Thoracic aorta (tissue), 2 donors: ENCODE measurements at places on chromosomes 13 and 19.

DNA sequence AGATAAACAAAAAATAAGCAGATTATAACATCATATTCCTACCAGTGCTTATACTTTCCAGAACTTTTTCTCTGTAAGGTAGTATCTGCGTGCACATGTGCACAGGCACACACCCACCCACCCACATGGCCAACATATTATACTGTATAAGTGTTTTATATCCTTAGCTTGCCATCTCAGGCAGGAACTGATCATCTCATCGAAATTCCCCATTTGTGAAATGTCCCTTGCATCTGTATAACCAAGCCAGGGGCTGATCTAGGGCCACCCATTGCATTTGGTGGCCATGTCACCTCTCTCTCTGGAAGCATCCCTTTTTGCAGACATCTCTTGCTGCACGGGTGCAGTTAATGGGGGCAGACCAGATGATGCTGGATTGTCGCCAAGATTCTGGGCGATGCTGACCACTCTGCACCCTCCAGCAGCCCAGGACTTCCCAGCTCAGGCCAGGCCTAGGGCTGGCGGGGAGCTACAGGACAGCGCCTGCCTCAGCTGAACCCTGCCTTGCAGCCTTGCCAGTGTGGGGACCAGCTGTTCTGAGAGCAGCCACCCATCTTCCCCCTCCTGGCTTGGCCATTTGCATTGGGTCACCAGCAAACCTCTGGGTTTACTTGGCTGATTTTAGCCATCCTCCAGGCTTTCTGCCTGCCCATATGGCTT, 95.9 kb downstream of the SLC7A1 start:
- DNase-seq, result no peak

DNA sequence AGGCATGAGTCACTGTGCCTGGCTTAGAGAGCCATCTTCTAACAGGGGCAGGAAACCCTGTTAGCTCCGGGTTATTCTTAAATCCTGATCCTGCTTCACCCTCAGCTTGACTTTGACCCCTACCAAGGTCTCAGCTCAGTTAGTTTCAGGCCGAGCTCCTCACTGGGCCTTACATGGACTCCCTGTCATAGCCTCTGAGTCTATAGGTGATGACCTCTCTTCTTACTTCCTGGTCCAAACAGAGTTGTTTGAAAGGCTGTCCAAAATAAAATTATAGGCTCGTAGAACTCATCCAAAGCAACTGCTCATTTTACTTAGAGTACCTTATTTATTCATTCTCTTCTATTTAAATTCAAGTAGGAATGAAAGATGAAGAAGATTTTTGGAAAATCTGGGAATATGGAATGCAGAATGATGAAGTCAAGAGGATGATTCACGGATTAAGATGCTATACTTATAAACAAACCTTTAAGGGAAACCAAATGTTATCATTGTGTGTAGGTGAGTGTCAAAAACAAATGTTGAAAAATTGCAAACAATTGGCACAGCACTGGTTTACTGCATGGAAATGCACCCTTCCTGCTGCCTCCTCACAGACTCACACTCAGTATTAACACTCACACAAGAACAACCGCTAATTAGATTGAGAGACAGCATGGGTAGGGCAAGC, 174.1 kb downstream of the RGCC start:
- DNase-seq, result no peak

GRCh38 chr19:15779756-15780476, 7.5 kb upstream of the OR10H5 start:
- peak; percentile 21 for DNase-seq

- DNase-seq, result no peak
Measured at GRCh38 chr19:10797541-10798256, 38.3 kb downstream of the TMED1 start.

DNA sequence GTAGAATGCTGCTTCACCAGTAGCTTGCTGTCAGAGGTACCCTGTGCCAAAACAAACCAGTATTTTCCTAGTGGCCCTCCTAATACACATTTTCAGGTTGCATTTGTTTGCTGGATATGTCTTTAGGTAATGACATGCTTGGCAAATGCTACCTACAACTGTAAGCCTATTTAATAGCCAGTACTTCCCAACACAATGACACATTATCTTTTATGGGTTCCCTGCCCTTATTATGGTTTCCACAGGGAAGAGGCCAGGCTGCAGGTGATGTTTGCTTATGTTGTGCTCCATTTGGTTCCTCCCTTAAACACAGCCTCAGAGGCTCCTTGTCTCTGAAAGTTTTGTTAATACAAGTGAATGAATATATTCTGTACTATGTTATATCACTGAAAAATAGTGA, 24.7 kb downstream of the FRY start:
- DNase-seq, result no peak

DNA sequence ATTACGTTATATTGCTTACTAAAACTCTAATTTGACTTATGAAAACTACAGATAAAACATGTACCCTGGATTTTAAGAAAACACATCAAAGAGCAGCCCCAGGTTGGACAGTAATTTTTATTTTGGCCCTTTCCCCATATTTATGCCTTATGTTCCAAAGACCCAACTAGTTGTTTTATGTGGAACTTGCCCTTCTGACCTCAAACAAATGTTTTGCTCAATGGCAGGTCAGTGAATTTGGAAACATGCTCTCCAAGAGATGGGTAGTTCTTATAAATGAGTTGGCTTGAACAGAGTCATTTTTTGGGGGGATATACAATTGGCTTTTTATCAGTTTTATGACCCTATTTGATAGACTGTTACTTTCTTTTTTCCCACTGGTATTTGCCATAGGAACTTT, 360.0 kb downstream of the HS6ST3 start:
- DNase-seq, result no peak

- DNase-seq, result no peak
Measured at GRCh38 chr19:11261431-11261970, 823 bp downstream of the DOCK6 start.

GRCh38 chr19:22607653-22608430, 26.3 kb upstream of the ZNF492 start:
- no peak for DNase-seq

- no peak for DNase-seq
Measured at GRCh38 chr13:99977334-99977911, 4.2 kb upstream of the ZIC2 start.

DNA sequence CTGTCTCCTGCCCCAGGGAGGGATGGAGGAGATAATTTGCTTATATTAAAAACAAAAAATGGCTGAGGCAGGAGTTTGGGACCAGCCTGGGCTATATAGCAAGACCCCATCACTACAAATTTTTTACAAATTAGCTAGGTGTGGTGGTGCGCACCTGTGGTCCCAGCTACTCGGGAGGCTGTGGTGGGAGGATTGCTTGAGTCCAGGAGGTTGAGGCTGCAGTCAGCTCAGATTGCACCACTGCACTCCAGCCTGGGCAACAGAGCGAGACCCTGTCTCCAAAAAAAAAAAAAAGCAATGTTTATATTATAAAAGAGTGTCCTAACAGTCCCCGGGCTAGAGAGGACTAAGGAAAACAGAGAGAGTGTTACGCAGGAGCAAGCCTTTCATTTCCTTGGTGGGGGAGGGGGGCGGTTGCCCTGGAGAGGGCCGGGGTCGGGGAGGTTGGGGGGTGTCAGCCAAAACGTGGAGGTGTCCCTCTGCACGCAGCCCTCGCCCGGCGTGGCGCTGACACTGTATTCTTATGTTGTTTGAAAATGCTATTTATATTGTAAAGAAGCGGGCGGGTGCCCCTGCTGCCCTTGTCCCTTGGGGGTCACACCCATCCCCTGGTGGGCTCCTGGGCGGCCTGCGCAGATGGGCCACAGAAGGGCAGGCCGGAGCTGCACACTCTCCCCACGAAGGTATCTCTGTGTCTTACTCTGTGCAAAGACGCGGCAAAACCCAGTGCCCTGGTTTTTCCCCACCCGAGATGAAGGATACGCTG, 184.0 kb downstream of the KDM4B start:
- DNase-seq, result no peak

GRCh38 chr13:112779856-112780604, 90.2 kb downstream of the ATP11A start:
- DNase-seq, result no peak

- no peak for DNase-seq
Measured at GRCh38 chr13:20848944-20849343, 53.6 kb downstream of the XPO4 start.

DNA sequence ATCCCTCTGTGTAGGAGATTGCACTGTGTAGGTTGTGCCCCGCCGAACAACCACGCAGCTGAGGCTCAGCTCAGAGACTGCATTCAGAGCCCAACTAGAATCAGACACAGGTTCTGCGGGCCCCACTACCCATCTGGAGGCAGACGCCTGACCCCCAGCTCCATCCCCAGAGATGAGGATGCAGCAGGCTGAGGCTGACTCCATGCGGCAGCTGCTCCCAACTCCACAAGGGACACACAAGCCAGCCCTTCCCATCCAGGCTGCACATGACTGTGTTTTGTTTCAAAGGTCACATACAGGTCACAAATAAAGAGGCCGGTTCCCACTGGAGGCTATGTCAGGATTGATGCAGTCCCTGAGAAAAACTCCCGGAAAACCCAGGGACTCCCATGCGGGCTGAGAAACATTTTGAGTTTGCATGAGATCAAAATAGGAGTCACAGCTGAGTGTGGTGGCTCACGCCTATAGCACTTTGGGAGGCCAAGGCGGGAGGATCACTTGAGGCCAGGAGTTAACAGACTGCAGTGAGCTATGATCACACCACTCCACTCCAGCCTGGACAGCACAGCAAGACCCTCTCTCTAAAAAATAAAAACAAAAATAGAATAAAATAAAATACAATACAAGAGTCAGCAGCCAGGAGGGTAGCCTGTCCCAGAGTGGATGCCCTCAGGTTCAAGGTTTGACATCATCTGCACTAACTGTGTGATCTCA, 14.0 kb downstream of the ELL start:
- DNase-seq, result no peak

DNA sequence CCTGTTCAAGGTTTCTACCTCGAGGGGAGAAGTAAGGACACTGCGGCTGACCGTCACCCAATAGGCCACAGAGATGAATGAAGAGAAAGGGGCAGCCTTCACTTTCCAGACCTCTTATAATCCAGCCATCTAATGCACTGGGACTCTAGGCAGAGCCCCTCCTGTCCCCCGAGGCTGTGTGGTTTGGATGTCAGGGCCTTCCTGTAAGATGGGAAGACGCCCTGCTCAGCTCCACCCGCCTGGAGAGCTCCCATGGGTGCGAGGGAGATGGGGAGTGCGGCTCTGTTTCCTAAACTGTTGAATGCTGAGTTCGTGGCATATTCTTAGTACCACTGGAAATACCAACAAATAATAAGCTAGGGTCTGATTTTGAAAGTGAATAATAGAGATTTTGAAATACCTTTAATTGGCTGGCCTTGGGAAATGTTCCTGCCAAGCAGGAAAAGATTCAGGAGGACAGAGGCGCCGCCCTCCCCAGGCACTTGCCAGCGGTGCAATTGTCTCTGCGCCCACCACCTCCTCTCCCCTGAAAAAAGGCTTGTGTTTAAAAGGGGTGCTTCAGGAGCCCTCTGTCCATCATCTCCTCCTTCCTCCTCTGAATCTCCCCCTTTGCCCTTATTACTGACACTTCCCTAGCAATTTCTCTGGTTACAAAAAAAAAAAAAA, 85.4 kb upstream of the GPR183 start:
- DNase-seq, result no peak

DNA sequence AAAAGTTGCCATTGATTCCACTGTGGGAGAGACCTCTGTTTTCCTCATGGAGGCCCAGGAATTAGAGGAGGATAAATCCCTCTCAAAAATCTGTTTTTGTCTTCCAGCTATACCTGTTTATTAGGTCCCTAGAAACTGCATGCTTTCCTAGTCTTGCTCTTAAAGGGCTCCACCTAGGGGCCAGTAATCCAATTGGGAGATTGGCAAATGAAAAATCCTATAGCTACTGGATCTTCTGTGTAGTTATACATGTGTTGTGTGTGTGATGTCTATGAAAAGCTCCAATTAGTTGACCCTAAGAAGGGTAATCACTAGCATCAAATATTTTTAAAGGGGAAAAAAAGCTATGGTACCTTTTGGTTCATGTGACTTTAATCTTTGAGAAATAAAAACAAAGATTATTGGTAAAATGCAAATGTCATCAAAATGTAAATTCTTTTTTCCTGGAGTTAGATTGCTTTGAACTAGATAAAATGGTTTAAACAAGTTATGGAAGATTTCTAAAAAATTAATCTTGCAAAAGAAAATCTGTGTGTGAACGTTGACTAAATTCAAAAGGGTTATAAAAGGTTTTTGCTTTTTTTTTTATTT, 63.4 kb upstream of the C1QTNF9B start:
- DNase-seq, result no peak

DNA sequence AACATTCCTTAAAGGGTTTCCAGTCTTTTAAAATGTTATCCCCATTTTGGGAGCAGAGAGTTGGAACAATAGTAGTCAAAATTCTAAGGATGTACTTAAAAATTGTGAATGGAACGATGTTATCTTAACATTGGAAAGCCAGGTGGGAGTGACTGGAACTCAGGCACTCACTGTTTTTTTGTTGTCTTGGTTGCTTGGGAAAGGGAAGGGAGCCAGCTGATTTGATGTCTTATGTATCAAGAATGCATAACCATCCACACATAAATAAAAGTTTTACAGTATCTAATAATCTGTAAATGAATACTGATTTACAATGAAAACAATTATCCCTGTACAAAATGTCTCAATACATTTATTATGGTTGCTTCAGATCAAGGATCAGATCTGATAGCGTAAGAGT, 88.7 kb downstream of the SLC10A2 start:
- no peak for DNase-seq

- no peak for DNase-seq
Measured at GRCh38 chr19:7888826-7889217, 512 bp downstream of the LRRC8E start.

GRCh38 chr19:40370997-40371801, 18.8 kb downstream of the HIPK4 start:
- no peak for DNase-seq

- DNase-seq, result no peak
Measured at GRCh38 chr19:13463296-13463695, 43.0 kb downstream of the CACNA1A start.

- DNase-seq, result no peak
Measured at GRCh38 chr19:17484520-17485185, 14.3 kb downstream of the SLC27A1 start.

DNA sequence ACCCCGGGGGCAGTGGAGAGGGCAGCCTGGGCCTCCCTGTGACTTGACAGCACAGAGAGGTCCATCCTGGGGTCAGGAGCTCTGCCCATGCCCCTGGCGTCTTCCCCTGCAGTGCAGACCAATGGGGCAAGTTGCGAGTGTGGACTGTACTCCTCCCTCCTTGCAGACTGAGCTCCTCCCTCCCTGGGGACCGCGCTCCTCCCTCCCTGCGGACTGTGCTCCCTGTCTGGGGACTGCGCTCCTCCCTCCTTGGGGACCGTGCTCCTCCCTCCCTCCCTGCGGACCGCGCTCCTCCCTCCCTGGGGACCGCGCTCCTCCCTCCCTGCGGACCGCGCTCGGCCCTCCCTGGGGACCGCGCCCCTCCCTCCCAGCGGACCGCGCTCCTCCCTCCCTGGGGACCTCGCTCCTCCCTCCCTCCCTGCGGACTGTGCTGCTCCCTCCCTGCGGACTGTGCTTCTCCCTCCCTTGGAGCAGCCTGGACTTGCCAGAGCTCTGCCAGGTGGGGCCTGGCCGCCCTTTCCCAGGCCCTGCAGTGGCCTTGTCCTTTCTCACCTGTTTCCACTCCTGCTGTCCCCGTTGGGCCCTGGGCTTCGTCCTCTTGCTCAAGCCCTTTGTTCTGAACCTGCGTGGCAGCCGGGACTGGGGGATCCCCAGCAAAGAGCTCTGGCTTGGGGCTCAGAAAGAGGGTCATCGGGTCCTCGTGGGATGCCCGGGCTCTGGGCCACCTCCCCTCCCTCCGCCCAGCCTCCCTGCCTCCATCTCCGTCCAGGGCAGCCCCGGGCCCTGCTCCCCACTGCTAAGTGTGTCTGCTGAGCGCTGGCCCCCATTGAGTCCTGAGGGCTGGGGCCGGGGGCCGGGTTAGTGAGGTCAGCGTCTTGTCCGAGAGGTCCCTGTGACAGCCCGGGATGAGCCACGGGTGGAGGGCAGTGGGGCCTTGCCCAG, 6.8 kb downstream of the GAMT start:
- no peak for DNase-seq
